ENCODE measurements at places on chromosomes 7 and 10.

- peak; percentile 53 for DNase-seq
Observed at GRCh38 chr7:34759477-34760125, 101.6 kb downstream of the NPSR1 start.

DNA sequence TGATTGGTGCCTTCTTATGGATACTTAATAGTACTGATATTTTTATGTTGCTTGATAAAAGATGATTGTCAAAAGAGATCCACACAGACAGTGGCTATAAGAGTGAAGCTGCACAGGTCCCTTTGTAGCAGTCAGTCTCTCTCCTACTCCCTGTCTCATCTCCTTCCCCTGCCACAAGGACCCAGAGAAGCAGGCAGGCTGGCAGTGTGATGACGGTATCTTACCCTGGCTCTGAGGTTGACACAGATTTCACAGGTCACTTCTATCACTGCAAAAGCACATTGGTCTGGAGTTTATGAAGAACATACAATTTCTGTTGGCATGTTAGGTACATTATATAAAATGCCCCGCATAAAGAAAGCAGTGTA is 64.4 kb upstream of the AHR start:
- no peak for DNase-seq

- peak; percentile 35 for DNase-seq
Observed at GRCh38 chr7:70208236-70209063, 610.2 kb downstream of the AUTS2 start.

GRCh38 chr7:148772297-148773089 is 73.8 kb downstream of the CUL1 start:
- peak; percentile 92 for DNase-seq

- no peak for DNase-seq
Observed at GRCh38 chr7:100169147-100169850, 882 bp upstream of the GAL3ST4 start.

DNA sequence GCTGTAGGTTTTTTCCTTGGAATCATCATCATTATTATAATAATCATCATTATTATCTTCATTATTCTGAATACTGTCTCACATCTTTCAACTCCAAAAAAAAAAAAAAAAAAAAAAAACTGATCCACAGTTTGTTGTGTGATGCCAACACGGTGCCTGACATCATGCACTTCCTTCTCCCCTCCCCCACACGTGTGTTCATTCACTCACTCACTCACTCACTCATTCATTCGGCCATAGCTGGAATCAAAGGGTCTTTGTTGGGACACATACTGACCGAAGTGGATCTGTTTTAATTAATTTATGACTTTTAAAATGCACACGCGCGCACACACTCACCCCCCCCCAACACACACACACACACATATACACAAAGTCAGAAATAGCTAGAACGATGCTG is 177.8 kb downstream of the PIP4K2A start:
- no peak for DNase-seq

DNA sequence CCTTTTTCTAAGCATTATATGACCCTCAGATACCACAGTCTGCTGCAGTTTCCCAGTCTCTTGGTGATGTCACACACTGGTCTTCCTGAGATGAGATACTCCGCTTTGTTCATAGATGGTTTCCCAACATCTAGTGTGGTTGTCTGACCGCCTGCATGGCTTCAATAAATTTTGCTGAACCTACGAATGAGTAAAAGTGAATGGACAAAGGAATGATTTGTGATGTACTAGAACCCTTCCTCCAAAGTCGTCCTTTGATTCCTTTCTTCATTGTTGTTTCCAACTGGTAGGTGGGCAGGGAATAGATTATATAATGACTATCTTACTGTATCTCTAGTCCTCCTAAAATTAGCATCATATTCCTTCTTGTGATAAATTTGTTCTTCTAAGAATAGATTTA is 82.5 kb downstream of the SLC35B4 start:
- DNase-seq: no peak

Data from fibroblast of upper back skin (primary cell).